ENCODE measurements at places on chromosomes 6 and 20.

DNA sequence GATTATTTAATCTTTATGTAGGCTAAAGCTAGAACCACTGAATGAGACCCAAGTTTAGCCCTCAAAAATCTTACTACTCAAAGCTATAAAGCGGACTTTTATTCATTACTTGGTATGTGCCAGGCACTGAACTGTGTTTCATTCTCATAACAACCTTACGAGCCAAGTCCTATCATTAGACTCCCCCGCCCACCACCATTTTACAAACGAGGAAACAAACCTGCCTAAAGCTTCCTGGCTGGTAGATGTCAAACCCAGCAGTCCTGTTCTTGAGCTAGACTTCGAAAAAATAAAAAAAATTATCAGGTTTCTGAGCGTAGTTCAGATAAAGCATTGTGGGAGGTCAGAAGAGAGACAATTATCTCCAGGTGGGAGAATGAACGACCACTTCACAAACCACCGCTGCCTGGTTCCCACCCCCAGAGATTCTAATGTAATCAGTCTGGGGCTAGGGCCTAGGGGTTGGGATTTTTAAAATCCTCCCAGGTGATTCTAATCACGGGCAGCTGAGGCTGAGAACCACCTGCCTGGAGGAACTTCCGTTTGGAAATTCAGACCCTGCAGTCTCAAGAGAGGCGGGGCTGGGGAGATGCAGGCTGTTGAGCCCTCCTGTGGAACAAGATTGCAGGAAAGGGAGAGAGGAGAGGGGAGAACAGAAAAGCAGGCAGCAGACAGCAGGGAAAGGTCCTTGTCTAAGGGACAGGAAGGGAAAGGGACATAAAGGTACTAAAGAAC, 8.6 kb downstream of the ADTRP start:
- peak; percentile 33 for DNase-seq

GRCh38 chr20:25586877-25587276, 1.5 kb upstream of the NINL start:
- peak; percentile 32 for DNase-seq

DNA sequence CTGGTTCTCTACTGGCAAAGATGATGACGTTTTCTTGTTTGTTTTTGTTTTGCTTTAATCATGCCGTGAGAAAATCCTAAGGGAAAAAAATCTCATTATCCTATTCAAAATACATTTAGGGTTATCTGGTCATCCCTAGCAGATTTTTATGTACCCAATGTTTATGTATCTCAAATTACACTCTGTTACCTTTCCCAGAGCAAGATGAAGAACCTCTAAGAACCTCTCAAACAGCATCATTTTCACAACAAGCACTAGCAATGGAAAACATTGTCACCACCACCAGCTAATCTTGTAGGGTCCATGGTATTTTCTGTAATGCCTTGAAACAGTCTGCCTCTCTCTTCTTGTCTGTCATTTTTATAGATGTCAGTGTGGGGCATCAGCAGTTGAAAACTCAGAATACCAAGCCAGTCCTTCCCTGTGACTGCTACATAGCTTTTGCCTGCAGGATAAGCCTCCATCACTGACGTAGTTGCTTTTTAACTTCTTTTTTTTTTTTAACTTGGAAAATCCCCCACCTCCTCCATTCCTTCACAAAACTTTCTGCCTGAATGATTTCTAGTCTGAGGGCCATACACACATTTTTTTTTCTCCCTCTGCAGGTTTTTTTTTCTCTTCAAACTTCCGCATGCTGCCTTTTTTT, 2.4 kb upstream of the SNAP25 start:
- DNase-seq: peak; percentile 50

DNA sequence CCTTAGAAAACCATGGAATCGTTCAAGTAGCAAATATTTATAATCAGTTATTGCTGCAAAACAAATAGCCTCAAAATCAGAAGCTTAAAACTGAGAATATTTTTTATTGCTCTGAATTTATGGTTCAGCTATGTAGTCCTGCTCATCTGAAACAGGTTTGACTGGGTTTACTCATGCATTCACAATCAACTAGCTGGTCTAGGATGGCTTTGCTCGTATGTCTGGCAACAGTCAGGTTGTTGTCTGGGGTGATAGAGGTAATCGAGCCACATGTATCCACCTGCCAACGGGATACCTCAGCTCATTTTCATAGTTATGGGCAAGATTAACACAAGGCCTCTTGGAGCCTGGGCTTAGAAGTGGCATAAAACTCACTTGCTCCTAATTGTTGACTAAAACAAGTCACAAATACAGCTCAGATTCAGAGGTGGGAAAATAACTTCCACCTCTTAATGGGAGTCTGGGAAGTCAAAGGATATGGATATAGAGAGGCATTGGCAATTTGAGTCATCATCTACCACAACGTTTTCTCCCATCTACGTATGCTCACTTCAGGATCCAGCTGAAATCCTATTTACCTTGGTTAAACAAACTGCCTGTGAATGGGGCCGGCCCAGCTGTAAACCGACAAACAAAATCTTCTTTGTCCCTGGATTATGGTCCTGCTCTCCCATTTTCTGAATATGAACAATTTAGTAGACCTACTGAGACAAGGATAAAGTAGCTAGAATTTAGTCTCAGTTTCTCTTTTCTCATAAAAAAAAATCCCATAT, 54.5 kb upstream of the TENT5A start:
- DNase-seq: no peak

- DNase-seq: no peak
Measured at GRCh38 chr6:44388135-44388487, 605 bp downstream of the CDC5L start.

Data from kidney (tissue), 22 donors.